ENCODE measurements at places on chromosomes 1 and 21.

DNA sequence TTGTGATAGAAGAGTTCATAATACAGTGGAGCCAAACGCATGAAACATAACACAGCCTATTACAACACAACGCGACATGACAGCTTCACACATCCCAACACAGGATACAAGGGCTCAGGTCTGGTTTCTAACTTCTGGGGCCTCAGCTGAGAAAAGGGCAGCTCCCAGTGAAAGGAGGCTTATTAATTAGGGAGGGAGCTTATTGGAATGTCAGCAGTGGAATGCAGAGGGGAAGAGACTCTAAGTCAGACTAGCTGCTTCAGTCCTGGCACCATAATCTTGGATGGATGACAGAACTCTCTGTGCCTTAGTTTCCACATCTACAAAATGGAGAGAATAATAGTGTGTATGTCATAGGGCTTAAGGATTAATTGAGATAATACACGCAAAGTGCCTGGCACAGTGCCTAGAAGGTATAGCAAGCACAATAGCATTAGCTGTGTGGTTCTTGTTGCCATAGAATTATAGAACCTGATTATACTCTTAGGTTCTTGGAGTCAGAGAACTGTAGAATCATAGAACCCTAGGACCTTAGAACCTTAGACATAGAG lies 22.7 kb upstream of the SLC2A1 start:
- no peak for DNase-seq

GRCh38 chr1:216627252-216627651 lies 96.0 kb downstream of the ESRRG start:
- no peak for DNase-seq

DNA sequence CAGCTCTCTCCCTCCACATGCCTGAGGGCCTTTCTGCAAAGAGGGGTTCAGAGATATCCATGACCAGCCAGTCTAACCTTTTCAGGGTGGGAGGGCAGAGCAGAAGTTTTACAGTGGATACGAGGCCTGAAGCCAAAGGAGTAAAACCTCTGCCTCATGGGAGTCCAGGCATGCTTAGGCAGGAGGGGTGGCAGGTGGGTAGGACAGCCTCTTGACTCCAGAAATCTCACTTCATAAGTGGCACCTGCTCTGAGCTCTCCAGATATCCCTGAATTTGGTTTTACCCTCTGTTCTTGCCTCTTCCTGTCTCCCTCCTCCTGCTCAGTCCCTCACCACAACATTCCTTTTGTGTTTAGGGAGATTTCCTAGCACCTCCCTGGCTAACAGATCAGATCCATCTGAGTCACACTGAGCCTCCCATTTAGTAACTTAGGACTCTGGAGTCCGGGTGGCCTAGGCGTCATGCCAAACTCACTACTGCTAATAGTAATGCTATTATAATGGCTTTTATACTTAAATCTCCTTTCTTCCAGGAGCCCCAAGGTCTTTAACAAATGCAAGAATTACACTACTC lies 201.0 kb downstream of the HS2ST1 start:
- DNase-seq, result no peak

DNA sequence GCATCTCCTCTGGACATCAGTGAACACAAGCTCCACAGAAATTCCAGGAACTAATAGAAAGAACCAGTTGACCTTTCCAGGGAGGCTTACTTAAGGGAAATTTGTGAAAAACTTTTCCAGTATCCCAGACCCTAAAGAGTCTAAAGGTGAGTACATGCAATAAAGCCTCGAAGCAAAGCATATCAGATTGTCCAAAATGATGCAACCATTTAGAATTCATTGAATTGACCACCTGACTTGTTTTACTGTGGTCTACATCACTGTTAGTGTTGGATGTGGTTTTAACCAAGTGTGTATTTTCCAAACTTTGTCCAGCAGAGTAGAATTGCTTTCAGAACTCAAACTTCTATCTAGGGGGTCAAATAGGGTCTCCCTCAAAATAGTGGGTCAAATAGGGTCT lies 76.3 kb upstream of the TIAM1 start:
- DNase-seq, result no peak

DNA sequence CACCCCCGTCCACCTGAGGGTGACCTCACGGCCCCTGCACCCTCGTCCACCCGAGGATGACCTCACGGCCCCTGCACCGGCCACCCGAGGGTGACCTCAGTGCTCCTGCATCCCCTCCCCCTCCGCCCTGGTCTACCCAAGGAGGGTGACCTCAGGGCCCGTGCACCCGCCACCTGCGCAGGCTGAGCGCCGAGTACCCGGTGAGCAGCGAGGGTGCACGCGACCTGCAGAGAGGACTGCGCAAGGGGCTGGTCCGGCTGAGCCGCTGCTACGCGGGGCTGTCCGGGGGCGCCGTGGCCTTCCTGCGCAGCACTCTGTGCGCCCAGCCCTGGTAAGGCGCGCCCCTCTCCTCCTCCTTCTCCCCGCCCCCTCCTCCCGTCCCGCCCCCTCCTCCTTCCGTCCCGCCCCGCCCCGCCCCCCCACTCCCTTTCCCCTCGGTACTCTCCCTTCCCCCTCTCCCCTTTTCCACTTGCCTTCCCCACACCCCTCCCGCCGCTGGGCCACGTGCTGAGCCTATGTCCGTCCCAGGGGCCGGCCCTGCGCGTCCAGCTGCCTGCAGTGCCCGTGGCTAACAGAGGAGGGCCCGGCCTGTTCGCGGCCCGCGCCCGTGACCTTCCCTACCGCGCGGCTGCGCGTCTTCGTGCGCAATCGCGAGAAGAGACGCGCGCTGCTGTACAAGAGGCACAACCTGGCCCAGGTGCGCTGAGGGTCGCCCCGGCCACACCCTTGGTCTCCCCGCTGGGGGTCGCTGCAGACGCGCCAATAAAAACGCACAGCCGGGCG lies 28.4 kb downstream of the TRIM11 start:
- DNase-seq, result peak; percentile 59

DNA sequence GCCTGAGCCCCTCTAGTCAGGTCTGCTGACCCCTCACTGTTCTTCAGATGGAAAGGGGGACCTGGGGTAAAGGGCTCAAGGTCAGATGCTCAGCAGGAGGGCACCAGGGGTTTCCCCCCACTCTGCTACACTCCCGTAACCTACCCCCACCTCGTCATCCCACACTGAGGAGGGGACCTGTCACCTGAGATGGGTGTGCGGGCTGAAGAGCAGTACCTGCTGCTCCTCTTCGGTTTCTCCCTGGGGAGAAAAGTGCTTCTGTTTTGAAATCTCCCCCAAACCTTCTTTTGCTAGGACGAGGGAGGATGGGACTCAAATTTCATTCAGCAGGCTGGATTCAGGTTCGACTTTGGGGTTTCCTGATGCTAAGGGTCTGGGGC lies 65.2 kb downstream of the SYT2 start:
- no peak for DNase-seq

GRCh38 chr1:154574716-154575115 lies 7.1 kb downstream of the CHRNB2 start:
- no peak for DNase-seq

- no peak for DNase-seq
Measured at GRCh38 chr1:246987083-246987690, 20.7 kb downstream of the ZNF695 start.

DNA sequence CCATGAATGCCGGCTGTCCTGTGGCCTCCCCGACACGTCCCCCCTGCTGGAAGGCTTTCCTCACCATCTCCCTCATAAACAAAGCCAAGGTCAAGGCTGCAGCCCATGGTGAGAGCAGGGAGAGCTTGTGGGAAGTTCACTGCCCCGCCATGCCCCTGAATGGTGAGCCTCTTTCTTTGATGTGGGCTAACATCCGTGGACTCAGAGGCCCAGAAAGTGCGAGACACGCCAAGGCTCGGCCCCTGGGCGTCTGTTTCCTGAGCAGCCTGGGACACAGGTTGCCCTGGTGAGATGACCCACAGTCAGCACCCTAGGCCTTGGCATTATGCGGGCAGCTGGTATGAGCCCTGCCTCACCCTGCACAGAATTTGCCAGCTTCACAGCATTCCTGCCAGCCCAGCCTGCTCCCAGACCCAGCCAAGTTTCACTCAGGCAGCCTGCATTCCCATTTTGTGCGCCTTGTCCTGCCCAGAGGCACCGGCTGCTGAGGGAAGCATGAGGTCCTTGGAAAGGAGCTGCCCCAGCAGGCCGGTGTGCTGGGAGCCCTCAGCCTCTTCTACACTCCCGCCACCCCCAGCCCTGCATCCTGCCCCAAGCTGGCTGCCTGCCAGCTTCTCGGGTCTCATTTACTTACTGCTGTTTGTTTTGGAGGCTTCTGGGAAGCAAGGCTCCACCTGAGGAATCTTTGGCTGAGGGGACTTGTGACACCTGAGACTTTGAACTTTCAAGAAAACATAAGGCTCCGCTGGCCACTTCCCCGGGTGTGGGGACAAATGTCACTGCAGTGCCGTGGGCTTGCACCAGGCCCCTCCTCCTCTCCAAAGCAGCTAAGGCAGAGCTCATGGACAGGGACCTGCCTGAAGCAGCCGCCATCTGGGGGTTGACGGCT lies 31.9 kb downstream of the NEK2 start:
- no peak for DNase-seq

GRCh38 chr1:105138458-105138893 lies 1388.8 kb downstream of the AMY1C start:
- no peak for DNase-seq

GRCh38 chr21:18387994-18388393 lies 15.6 kb downstream of the TMPRSS15 start:
- DNase-seq, result no peak

DNA sequence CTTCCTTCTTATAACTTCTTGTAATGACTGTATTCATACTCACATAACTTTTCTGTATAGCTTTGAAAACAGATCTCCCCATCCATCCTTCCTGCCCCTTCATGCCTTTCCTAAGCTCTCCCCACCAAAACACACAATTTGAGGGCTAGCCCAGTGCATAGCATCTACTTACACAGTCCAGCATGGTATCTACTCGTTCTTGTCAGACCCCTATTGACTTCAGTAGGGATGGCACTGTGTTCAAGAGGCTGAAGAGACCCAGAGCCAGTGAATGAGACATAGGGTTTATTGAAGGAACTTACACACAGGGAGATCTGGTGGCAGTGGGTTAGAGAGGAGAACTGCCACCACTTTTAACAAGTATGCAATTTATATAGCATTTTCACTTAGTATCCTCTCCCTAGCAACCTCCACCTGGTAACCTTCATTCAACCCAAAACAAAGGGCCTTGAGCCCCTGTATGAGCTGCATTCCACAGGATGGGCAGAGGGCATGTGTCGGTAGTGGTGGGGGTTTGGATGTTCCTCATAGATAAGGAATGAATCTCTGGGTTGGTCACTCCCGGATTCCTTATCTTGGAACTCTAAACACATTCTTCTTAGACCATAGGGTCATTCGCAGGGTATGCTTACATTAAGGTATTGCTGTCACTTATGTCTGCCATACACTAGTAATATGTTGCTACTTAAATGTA lies 64.9 kb upstream of the GNG12 start:
- DNase-seq, result no peak

DNA sequence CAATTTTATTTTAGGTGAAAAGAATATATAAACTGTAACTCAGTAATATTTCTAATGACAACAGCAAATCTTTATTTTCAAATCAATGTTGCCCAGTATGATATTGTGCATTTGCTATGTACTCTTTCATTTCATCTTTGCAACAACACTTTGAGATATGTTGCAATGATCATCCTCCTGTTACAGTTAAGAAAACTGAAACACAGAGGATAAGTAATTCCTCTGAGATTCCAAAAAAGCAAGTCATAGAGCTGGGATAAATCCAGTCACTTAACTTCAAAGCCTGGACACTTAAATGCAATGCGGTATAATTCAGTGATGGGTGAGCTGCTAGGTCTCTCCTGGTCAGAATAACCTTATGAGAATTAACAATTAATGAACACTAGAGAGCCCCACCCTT lies 48.6 kb upstream of the EXO1 start:
- DNase-seq, result no peak

DNA sequence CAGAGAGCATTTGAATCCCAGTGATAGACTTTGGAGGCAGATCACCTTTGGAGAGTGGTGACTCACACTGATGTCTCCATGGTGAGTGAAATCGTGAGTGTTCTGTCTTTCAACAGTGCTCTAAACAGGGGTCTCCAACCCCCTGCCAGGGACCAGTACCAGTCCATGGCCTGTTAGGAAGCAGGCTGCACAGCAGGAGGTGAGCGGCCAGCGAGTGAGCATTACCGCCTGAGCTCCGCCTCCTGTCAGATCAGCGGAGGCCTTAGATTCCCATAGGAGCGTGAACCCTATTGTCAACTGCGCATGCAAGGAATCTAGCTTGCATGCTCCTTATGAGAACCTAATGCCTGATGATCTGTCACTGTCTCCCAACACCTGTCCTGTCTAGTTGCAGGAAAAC lies 61.8 kb upstream of the B3GALNT2 start:
- DNase-seq, result no peak

DNA sequence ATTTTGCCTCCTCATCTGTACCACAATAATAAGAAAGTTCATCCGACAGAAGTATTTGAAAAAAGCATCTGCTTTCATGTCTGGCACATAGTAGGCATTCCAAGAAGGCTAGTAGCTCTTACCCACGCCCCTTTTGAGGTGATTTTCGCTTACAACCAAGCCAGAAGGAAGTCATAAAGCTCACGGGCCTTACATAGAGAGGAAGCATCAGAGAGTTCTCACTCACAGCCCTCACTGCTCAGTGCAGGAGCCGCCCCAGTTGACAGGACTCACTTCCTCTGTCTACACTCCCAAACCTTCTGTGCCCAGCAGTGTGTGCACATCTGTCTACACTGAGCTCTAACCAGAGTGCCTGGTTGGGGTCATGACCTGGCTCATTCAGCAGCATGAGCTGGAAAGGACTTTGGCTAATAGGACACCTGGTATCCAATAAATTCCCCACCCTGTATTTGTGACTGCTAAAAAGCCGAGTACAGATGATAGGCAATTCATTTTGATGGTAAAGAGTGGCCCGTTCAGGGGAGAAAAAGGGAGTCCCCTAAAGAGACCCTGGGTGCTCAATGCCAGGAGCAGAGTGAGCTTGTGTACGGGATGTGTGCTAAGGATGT lies 36.8 kb upstream of the DUSP10 start:
- no peak for DNase-seq

- no peak for DNase-seq
Measured at GRCh38 chr1:234771642-234772344, 161.8 kb upstream of the IRF2BP2 start.

- DNase-seq, result no peak
Measured at GRCh38 chr1:198455966-198456365, 84.5 kb downstream of the ATP6V1G3 start.

DNA sequence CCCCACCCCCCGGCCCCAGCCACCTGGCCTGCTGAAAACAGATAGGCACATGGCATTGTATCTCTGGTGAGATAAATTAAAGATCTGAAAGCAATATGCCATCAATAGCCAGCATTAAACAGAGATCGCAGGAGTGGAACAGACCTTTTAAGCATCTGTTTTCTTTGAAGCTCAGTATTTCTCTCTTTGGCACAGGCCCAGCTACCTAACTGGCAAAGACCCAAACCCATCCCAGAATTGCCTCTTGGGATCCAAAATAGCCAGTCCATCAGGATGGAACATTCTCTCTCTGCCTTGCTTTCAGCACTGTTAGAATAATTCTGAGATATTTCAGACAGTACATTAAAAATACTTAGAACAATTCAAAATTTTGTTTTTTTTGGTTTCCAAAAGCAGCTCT lies 46.0 kb downstream of the KCNJ6 start:
- DNase-seq, result no peak

All from stimulated activated CD4-positive, alpha-beta T cell treated with anti-CD3 and anti-CD28 coated beads, Interleukin-4, amount 100 ng/mL, for 48 hours (primary cell).